HS-27A (cell line): ENCODE measurements at places on chromosomes 4 and X.
A peak's percentile ranks its signal among the peaks of the same experiment; 100 is the strongest.

GRCh38 chr4:90112715-90113114, 14.5 kb upstream of the CCSER1 start:
- no peak for DNase-seq

GRCh38 chr4:112448306-112449132, 67.5 kb downstream of the NEUROG2 start:
- DNase-seq = no peak

- DNase-seq = no peak
These were observed 178.6 kb upstream of the MAMLD1 start for GRCh38 chrX:150184491-150184890.

DNA sequence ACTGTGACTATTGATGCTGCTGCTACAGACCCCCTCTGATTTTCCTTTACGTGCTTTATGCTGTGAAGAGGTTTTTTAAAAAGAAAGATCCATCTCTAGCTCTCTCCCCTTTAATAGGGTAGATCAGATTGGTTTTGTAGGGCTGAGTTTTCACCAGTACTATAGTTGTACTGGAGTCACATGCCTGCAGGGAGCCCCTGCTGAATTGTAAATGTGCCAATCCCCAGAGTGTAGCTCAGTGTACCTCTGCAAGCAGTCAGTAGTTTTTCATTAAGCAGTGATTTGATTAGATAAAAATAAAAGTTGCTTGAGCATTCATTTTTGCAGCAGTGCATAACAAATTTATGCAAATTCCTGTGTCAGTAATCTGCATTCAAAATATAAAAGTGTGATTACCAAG, 179.2 kb downstream of the IL1RAPL2 start:
- no peak for DNase-seq

- no peak for DNase-seq
These were observed 31.9 kb downstream of the JADE1 start for GRCh38 chr4:128841402-128841801.

DNA sequence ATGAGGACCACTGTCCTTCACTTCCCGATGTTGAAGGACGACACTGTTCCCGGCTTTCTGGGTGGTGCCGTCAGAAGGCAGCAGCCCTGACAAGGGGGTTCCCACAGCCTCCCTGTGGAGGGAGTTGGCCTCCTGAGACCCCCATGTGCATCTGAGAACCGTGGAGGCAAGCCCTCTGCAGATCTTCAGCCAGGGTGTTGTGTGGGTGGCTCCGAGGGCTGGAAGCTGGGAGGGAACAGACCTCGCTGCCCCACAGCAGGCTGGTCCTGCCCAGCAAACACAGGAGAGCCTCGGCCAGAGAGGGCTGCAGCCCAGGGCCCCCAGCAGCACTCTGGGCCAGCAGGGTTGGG, 16.2 kb downstream of the DGKQ start:
- DNase-seq = no peak

GRCh38 chrX:21606002-21606401, 52.1 kb downstream of the KLHL34 start:
- DNase-seq = no peak

DNA sequence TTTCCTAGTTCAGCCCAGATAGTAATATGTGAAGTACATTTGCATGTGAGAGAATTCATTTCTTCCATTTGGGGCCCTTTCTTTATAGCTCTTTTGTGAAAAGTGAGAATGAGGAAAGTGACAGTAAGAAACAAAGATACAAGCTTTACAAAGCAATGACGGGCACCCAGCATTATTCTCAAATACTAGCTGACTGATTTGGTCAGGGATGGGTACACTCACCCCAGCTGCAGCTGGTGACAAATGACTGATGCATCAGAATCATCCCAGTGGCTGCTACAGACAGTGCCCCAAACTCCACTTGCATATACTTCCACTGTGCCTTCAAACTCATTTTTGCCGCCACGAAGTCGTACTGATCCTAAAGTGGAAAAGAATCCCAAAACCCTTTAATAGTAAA, 14.8 kb downstream of the PRSS12 start:
- DNase-seq = peak; percentile 15

GRCh38 chr4:2686379-2687265, 69.5 kb downstream of the TNIP2 start:
- DNase-seq = no peak

DNA sequence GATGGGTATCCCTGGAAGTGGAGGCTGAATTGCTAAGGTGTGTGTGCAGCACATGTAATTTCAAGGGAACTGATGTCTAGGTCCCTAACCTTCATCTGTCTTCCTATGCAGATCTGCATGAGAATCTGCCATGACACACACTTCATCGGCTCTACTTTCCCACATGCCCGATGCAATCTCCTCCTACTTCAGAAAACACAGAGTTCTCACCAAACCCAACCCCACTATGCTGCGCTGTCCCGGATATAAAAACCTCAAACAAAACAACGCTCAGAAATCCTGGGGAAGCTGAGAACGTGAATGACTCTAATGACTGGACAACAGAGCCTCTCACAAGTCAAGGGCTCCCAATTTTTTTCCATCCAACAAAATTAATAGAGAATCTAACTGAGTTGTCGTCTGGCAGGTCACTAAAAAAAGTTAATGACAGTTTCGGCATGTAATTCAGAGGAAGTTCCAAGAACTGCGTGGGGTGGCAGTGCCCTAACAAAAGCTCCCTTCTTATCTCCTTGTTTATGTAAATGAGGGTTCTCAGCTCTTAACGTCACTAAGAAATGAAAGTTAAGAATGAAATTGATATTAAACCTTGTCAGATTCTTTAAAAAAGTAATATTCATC, 39.0 kb downstream of the STX18 start:
- DNase-seq = no peak

- no peak for DNase-seq
These were observed 400.5 kb downstream of the RAPGEF2 start for GRCh38 chr4:159503236-159504008.

DNA sequence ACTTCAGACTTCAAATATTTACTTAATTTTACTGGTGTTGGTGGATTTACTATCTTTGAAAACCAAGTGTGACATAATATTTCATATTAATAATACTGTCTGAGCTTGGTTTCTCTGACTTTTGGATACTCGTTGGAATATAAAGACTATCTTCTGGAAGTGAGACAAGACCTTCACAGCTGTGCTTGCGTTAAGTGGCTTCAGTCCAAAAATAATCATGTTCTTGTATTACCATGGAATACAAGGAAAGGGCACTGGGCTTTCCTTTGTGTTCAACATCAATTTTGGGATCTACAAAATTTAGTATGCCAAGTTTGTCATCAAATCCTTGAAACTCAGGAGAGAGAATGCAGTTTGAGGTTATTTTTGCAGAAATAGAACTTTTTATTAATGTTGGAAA, 712.4 kb upstream of the LCORL start:
- DNase-seq = no peak

DNA sequence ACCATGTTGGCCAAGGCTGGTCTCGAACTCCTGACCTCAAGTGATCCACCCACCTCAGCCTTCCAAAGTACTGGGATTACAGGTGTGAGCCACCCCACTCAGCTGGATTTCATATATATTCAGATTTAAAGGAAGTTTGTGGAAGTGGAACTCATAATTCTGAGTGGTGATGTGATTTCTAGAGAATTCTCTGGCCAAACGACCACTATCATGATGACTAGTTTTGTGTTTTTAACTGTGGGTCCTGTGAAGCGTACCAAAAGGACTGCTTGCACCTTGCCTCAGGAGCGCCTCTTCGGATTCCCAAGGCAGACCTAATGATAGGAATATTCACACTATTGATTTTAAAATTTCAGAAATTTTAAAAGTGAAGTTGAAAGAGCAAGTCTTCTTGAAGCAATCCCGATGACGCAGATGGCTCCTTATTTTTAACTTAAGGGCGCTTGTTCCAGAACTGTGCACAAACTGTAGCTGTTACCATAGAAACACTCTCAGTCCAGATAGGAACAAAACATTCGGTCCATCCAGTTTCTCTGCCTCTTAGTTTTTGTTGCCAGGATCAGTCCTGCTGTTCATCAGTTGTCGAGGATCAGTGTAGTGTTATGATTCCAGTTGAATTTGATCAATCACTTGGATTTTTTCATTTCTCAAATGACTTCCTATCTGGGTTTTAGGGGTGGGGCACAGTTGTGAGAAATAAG, 51.7 kb upstream of the CLCN4 start:
- no peak for DNase-seq
